ENCODE measurements at places on chromosomes 3 and 15.
A peak's percentile ranks its signal among the peaks of the same experiment; 100 is the strongest.

DNA sequence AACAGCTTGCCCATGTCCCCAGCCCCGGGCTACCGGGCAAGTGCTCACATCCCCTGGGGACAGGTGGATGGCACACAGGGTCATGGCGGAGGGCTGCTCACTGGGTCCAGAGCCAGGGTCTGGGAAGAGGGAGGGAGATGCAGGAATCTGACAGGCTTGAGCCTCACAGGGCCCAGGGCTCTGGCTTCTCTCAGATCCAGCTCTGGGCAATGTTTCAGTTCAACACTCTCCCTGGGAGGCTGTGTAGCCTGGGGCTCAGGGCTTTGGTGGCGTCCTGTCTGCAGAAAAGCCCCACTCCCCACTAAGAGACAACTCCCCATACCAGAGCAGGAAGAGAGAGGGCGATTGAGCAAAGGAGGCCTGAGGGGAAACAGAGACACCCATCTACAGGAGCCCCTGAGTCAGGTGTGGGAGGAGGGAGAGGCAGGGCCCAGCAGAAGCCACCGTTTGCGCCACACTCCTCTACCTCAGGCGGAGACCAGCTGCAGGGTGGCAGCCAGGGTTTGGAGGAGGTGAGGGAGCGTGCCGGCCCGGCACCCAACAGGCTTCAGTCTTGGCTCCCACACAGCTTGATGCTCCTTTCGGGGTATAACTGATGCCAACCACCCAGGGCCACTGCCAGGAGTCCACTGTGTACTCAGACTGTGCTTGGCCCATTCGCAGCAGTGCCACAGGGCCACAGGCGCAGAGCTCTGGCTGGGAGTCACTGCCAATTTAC is 16.8 kb upstream of the SRP14 start:
- peak; percentile 67 for DNase-seq

DNA sequence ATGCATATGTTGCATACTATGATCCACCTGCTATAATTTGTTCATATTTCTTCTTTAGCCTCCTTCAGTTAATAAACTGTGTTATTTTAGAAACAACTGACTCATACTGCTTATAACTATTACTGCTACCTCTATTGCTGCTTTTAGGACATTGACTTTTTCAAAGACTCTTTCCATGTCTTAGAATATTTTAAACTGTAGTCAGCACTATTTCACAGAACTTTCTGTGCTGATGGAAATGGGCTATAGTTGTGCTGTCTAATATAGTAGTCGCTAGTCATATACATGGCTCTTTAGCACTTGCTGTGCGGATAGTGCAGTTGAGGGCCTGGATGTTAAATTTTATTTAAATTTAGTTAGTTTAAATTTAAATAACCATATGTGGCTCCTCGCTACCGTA is 55.6 kb downstream of the NEK11 start:
- DNase-seq = no peak

- DNase-seq = no peak
Observed at GRCh38 chr3:23793528-23794134, 12.1 kb upstream of the UBE2E1 start.

GRCh38 chr15:67968564-67968963 is 85.6 kb upstream of the PIAS1 start:
- DNase-seq = no peak

DNA sequence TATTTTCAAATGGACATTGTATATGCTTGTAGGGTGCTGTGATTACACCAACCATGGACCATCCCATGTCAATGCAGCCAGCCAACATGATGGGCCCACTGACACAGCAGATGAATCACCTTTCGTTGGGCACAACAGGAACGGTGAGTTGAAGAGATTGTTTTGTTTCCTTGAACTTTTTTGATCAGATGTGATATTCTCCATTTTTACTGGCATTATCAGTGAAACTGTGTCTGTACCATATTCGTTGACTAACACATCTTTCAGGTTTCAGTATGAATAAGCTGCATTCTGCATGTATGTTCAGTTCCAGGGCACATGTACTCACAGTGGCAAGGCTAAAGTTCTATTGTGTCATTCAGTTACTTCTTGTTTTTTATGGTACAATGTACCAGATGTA is 655.2 kb downstream of the RBMS3 start:
- DNase-seq = no peak

DNA sequence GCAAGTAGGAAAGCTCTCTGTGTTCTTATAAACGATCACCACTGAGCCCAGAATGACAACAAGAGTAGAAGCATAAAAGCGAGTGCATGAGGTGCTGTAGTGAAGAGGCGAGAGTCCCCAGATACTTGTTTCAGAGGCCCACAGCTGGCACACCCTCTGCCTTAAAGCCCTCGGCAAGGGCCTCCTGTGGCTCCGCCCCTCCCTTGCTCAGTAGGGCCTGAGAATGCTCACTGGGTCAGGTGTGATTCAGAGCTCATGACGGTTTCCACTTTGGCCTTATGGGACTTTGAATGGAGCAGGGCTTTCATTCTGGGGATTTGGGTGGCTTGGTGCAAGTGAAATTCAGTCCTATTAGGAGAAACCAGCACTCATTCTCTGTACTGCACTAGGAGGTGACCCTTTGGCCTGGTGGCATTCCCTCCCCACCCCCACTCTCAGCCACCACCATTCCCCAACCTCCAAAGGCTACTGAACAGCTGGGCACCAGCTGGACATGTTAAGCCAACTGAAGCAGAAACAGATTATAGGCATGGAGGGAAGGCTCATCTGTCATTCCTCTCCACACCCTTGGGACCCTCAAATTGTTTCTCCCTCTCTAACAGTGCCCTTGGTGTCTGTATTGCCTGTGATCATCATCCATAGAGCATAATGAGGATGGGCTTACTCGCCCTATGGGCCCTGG is 109.6 kb upstream of the CTDSPL start:
- no peak for DNase-seq

DNA sequence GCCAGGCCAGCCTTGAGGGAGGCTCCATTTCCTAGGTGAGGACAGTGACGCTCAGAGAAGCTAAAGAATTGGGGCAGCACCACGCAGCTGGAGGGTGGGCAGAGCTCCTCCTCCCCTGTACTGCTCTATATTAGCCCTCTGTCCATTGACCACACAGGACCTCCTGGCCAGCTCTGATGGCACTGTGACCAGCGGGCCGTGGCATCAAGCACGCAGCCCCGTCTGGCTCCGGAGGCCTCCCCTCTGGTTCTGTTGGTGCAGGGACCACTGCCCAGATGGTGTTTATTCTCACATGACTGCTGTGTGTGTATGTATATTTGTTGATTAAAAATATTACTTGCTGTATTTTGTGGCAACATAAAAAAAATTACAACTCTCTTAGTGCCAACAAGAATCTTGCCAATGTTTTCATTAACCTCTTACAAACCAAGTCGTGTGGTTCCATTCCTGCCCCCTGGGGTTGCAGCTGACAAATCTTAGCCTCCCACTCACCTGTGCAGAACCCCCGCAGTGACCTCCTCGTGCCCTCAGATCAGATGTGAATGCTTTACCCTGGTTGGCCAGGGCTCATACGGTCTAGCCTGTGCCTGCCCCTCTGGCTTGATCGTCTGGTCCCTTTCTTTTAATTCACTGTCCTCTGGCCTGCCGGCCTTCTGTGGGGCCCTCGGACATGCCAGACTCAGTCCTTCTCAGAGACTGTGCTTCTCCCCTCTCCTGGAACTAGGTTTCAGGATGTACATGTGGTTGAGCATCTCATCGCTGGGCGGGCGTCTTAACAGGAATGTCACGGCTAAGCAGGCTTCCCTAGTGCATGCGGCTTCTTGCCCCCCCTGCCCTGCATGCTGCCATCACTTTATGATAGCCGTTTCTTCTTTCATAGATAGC is 14.8 kb downstream of the CHCHD6 start:
- no peak for DNase-seq

GRCh38 chr3:41485484-41485883 is 286.2 kb downstream of the CTNNB1 start:
- DNase-seq = no peak

DNA sequence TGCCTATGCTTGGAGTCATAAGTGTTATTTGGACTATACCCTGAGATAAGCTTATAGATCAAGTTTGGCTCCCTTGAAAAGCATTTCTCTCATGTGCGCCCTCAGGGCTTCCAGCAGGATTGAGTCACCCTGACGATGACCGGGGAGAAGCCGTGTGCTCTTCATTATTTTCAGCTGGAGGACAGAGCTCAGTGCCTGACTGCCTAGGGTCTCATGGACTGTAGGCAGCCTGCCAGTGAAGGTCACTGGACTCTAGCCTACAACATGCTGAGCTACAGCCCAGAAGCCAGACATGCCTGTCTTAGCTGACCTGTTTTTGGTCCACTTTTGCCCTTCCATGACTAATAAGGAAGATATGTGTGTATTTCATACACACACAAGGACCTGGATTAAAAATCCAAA is 31.6 kb upstream of the NUDT16 start:
- DNase-seq = peak; percentile 44

DNA sequence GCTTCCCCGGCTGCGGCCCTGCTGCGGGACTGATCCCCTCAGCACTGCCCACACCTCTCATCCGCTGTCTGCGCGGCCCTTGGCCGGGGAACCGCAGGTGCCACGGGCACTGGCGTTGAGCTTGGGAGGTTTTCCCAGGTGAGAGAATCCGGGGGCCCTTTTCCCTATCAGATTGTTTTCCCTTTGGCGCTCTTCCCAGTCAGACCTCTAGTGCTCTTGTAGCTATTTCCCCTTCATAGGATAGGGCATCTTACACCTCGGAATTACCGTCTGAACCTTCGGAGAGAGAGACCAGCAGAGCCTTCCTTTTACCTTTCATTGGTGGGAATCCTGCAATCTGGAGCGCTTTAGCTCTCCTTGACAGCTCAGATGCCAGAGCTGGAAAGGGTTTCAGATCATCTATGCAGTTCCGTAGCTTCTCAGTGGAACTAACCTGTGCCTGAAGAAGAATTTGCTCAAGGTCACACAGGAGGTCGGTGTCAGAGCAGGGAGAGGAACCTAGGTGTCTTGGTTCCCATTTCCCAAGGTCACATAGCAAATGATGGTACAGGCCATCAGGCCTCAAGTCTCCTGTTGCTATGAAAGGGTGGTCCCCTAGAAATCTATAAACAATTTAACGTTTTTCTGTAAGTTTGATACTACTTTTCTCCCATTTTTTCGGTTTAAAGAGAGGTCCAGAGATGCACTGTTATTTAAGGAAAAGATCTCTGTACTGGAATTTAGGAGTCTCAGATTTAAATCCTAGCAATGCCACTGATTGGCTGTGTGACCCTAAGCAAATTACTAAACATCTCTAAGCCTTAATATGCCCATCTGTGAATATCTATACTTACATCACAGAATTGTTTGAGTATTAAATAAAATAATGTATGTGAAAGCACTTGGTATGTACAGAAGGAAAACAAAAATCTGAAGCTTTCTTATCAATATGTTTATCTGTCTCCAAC is 916 bp downstream of the IDH3A start:
- DNase-seq = peak; percentile 63

DNA sequence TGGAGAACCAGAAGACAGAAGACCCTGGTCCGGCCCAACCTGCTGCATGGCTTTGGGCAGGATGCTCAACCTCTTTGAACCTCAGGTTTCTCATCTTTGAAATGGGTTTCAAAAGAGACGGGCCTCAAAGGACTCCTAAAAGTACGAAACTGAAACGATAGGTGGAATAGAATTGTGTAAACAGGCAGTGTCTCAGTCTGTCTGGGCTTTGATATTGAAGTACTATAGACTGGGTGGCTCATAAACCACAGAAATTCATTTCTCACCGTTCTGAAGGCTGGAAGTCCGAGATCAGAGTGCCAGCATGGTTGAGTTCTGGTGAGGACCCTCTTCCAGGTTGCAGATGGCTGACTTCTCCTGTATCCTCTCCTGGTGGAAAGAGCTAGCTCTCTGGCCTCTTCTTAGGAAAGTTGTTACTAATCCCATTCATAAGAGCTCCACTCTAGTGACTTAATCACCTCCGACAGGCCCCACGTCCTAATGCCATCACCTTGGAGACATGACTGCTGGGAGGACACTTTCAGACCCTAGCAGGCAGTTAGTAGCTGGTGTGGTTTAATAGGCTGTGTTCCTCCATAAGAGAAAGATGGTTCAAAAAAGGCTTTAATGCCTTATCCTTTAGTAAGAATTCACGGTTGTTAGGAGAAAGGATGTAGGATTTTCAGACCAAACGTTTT is 35.7 kb downstream of the SSUH2 start:
- DNase-seq = no peak

- no peak for DNase-seq
Observed at GRCh38 chr3:31754575-31755278, 222.0 kb downstream of the STT3B start.

DNA sequence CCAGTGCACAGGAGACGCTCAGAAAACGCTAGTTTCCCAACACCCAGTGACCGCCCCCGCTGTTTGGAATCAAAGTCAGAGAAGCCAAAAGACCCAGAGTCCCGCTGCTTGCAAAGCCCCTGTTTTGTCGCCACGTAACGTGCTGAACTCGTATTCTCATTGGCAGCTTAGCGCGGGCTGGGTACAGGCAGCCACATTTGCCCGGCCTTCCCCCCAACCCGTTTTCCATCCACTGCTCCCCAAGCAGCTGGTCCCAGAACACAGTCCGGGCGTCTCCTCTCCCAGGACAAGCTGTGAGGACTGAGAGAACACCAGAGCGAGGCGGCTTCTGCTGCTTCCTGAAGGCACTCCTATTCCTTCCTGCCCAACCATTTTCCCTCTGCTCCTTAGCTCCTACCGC is 54.8 kb downstream of the RASGRF1 start:
- DNase-seq = no peak

DNA sequence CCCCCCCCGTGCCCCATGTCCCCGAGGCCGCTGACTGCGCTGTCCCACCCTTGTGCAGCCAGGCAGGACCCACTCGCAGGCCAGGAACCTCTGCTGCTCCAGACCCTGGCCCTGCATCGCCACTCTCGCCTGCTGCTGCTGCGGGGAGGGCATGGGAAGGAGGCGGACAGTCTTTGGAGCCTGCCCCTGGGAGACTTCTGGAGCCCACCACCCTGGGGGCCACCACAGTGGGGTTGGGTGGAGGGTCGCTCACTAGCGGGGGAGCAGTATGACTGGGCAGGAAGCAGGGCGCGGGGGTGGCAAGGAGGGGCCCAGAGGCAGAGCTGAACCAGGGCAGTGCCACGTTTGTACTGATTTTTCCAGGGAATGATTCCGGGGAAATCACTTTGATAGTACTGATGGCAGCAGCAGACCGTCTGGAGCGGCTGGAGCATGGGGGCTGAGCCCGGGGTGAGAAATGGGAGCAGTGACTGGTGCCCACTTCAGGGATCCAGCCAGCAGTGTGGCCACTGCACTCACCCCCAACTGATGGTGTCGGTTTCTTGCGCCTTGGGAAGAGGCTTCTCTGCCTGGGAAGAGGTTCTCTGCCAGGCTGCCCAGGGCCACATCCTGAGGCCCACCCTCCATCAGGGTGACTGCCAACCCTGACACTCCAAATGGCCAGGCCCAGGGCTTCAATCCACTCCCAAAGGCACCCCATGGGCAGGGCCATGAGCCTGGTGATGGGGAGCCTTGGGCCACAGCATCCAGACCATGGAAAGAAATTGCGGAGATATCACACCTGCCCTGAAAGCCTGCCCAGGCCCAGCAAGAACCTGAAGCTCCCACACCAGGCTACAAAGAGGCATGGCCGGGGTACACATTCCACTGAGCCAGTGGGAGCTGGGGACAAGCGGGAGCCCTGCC is 53.7 kb downstream of the LSAMP start:
- no peak for DNase-seq

- DNase-seq = no peak
Observed at GRCh38 chr3:147215660-147216059, 190.7 kb downstream of the ZIC4 start.

Data from mesendoderm (in vitro differentiated cells).